NCI-H1105 treated with DMSO at 0.1 percent for 48 hours (cell line): ENCODE measurements at places on chromosomes 4 and X.

DNA sequence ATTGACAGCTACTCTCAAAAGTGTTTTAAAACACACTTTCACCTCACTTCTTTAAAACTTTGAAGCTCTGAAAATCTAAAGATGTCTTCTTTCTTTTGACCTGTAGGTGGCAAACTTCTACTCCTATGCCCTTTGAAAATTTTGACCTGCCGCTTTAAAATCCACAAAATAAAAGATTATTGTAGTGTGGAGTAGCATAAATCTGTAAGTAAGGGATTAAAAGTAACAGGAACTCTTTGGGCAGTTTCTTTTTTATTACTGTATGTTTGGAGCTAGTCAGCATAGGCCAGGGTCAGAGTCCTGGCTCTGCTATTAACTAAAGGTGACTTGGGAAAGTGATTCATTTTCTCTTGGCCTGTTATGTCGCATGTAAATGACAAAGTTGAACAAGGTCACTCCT, 25.5 kb downstream of the BBS12 start:
- peak; percentile 13 for DNase-seq

DNA sequence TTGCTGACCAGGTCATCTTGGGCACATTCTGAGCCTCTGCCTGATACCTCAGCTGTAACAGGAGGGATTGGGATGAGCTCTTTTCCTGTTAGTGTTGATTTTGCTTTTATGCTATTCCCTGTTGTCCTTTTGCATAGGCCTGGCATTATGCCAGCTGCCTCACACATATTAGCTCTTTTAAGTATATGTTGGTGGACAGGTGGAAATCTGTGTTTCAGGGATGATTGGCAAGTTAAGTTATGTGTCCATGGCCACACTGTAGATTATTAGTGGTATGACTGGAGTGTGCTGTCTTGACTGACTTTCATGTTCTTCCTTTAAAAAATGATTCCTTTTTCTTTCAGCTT, 28.9 kb downstream of the NSD2 start:
- DNase-seq = no peak

- no peak for DNase-seq
Measured at GRCh38 chr4:13349096-13349495, 135.0 kb downstream of the RAB28 start.

DNA sequence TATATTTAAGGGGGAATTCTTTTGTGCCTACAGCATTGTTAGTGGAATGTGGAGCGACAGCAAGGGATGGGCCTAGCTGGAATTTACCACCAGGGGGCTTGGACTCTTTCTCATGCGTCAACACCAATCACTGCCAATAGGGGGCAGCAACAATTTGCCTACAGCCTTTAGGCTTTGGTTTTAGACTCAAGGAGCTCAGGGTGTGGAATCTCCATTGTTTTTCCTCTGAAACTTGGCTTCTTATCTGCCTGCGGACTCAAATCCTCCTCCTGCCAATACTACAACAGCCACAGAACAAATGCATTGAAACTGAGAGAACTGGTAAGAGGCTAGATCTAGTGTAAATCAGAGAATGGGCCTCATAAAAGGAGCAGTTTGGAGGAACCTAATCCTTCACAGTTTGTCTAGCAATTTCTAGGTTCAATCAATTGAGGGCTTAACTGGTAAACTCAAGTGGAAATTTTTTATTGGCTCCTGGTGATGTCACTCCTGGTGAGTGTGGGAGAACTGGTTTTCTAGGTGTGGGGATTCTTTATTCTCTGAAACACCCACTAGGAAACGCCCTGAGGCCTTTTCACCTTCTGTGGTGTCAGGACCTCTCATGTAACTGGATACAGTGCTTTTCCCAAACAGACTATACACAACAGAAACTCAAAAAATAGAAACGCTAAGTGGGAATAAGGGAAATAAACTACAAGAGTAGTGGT, 27.9 kb upstream of the TMSB4X start:
- DNase-seq = peak; percentile 47

DNA sequence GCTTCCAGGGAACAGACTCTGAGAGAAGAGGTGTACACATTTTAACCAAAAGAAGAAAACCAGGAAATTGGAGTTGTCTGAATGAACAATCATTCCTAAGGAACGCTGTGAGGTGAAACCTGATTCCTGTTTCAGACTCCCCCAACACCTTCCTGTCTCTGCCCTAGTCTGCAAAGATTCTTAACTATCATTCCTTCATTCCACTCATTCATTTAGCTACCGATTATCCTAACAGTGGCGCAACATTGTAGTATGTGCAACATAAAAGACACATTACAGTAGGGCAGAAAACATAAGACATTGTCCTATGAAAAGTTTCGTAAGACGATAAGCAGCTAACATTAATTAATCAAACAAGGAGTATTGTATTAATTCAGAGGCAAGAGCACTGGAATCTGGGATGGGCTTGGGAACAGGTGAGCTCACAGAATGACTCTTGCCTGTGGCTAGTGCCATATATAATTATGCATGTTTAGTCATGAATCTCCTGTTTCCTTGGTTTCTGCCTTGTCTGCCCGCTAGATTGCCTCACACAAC, 23.8 kb upstream of the ADH7 start:
- DNase-seq = no peak

DNA sequence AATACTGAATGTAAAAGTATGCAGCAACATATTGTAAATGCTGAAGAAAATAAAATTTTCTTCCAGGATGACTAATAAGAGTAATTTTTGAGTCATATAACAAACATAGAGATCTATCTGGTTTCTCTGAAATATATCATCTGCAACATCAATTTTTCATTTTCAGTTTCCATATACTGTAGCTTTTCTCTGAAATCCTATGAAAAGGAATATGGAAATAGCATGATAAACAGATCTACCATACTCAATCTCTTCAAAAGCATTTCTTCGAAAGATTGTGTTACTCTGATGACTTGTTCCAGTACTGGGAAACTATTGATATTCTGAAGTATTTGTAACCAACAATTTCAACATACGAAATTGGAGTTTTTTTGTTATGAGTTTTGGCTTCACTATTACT, 1156.7 kb downstream of the FAM133A start:
- no peak for DNase-seq

- DNase-seq = no peak
Measured at GRCh38 chrX:7841084-7841805, 1.7 kb upstream of the VCX start.

GRCh38 chr4:20126906-20127305, 124.8 kb upstream of the SLIT2 start:
- DNase-seq = no peak

DNA sequence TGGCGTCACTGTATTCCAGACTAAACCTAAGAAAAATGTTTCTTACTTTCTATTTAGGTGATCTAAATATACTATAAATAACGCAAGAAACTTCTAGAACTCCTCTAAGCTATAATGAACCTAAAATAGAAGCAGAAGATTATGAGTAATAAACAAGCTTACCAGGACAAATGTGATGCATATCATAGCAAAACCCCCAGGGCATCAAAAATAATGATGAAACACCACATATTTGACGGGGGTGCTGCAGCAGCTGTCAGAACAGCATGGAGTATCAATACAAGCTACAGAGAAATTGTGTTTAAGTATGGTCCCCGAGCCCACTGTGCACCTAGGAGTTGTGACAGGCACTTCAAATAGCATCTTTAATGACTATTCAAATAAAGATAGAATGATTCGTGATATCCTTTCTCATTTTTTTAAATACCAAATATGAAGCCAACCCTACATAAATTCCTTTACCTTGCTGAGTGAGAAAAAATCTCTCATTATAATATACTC, 337.3 kb downstream of the CENPC start:
- no peak for DNase-seq

GRCh38 chrX:16903274-16904022, 33.3 kb upstream of the RBBP7 start:
- DNase-seq = no peak

DNA sequence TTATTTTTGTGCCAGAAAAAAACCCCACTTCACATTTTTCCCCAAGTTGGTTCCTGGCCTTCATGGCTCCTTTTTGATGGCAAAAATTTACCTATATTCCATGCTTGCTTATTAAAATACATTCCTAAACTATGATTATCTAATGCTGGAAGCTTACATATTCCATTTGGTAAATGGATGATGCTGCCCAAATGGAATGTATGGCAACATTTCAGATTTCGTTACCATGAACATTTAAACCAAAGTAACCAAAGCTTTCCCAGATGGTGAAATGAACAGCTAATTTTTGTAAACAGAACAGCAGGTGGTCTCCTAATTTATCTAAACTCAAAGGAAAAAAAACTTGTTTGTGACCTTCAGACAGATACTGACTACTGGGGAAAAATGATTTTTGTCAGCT, 110.8 kb upstream of the TEX13A start:
- no peak for DNase-seq

DNA sequence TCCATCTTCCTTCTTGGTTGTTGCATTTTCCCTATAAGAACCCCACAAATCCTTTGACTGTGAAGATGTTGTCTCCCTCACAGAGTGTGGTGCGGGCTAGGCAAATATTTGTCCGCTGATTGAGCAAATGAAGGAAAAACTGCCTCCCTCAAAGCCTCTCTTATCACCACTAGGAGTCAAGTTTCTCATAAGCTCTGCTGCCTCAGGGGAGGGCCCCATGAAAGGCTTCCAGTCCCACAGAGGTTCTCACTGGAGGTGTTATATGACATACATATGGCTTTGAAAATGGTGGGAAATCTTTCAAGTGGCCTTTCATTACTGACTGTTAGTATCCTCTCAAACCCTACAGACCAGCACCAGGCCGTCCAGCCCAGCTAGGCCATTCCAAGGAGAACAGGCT, 9.3 kb downstream of the VGLL1 start:
- no peak for DNase-seq

DNA sequence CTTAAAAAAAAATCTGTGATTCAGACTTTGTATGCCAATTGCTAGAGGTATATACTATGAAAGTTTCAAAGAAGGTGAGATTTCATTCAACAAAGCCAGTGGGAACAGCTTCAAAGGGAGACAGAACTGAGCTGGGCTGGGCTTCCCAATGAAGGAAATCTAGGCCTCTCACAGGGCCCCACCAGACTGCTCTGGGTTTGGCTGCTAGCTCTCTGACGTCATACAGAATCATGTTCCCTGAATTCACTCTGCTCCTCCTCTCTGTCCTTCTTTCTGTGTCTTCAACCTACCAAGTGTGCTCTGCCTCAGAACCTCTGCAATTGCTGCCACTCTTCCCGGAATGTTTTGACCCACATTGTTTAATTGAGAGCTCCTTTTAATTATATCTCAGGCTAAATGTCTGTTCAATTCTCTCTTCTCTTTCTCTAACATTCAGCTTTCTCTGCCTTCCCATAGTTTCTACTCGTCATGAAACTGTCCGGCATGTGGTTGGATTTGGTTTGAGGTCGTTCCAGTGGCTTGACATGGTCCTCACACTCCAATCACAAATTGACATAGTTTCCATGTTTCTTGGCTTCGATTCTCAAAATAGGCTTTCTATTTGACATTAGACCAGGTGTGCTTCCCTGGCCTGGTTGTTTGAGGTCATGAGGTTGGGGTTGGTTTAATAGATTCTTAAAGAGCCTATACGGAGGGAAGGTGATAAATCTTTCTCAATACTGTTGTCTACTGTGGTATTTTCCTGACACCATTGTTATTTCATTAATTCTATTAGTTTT, 282.1 kb upstream of the EMCN start:
- no peak for DNase-seq

DNA sequence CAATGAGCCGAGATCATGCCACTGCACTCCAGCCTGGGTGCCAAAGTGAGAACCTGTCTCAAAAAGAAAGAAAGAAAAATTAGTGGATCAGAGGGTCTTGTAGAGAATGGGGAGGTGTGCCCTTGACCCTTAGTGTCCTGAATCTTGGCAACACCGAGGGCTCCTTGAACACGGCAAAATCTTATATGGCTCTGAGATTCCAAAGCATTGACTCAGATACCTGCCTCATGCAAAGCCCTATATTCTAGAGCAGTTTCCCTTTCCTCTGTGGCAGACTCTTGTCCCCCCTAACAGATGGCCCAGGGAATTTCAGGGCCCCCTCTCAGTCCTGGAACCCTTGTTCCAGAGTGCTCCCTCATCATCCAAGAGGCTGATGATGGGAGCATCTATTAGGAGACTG, 6.8 kb downstream of the CLDN2 start:
- DNase-seq = no peak

DNA sequence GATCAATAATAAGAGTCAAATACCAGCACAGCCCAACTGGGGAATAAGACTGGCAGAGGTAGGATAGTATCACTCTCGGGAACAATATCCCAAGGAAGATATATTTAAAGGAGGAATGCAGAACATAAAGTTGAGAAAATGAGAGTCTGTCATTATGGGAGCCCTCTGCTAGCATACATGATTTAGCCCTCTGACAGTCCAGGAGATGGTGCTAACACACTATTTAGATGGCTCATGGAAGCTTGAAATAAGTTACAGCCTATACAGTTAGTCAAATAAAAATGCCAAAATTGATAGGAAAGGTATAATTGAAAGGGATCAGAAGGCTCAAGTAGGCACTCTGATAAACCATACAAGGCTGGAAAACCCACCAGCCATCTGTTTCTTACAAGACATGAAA, 201.0 kb upstream of the NEIL3 start:
- no peak for DNase-seq

- DNase-seq = no peak
Measured at GRCh38 chr4:148740701-148741100, 298.5 kb upstream of the NR3C2 start.

- DNase-seq = no peak
Measured at GRCh38 chrX:23811108-23811651, 28.2 kb downstream of the SAT1 start.

- DNase-seq = peak; percentile 53
Measured at GRCh38 chr4:73589261-73589847, 30.9 kb downstream of the RASSF6 start.
